CD4-positive, alpha-beta T cell treated with Interleukin-4 for 4 hours (primary cell): ENCODE measurements at places on chromosomes 5 and 9.

GRCh38 chr5:75964008-75964407, 119.2 kb upstream of the SV2C start:
- DNase-seq = no peak

GRCh38 chr9:81080900-81081299, 608.4 kb downstream of the TLE1 start:
- no peak for DNase-seq

- no peak for DNase-seq
Observed at GRCh38 chr5:332843-333242, 11.3 kb downstream of the AHRR start.

- no peak for DNase-seq
Observed at GRCh38 chr9:126293522-126293889, 33.1 kb upstream of the MVB12B start.

DNA sequence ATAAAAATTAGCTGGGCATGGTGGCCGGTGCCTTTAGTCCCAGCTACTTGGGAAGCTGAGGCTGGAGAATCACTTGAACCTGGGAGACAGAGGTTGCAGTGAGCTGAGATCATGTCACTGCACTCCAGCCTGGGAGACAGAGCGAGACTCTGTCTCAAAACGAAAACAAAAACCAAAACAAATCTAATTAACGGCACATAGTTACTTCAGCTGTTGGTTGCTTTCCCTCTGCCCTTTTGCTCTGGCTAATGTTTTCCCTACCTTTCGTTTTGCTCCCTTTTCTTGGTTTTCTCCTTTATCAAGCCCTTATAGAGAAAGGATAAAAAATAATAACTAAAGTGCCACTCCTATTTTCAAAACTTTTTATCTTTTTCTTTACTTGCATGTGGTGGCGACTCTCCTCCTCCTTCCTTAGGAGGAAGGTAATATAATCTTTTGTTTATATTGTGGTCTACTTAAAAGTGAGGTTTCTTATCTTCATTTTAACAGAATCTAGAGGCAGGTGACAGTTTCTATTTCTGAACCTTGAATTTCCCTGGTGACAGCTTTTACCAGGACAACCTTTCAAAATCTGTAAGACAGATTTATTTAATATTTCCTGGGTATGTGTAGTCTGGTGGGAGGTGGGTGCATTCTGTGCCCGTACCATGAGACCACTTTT, 125.4 kb downstream of the ARHGEF28 start:
- no peak for DNase-seq

- DNase-seq = no peak
Observed at GRCh38 chr5:127079994-127080491, 6.7 kb upstream of the C5orf63 start.

- DNase-seq = no peak
Observed at GRCh38 chr9:127927988-127928675, 2.4 kb downstream of the PIP5KL1 start.

DNA sequence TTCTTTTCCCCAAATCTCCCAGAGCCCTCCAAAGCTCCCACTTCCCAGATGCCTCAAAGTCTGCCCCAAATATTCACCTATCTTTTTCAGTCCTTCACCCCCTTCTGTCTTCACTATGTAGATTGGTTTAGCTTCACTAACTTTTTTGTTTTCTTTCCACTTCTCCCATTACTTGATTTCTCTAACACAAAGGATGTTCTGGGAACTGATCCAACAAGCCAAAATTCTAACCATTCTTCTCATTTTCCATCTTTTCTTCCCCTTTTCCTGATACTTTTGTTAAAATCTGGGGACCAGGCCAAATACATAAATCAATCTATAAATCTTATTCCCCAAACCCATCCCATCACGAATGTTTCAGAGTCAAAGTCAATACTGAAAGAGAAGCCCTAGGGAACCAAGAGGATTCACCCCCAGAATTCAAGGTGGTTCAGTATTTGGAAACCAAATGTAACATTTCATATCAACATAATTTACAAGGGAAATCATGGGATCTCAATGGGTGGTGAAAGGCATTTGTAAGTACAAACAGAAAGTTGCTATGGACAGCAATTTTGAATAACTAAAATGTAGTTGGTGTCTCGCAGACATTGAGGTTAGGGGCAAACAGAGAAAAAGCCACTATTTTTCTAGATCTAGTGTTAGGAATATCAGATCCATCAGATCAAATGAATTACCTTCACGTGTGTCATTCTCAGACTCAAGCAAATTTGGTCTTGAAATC, 35.3 kb downstream of the APTX start:
- no peak for DNase-seq

- DNase-seq = no peak
Observed at GRCh38 chr9:107215381-107215780, 67.7 kb upstream of the RAD23B start.

DNA sequence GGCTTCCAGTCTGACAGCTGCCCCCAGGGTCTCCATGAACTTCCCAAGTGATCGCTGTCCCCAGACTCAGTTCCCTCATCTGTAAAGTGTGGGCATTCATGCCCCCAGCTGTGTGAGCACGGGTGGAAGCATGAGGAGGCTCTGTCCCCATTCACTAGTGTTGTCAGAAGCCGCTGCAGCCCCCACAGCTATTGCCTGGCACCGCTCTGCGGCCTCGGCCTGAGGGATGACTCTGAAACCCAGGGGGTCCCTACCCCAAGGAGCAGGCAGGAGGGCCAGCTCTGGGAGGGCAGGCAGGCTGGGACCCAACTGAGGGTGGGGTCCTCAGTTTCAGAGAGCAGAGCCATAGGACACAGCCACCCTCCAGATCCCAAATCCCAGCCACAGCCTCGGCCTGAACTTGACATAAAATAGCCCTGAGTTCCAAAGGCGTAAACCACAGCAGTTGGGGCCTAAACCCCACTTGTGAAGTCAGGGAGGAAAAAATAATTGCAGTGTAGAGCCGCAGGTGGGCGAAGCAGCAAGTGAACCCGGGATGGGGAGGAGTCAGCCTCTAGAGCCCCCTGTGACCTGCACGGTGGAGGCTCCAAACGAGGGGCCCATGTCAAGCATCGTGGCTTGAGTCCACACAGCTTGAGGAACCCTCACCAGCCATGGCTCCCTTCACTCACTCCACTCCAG, 66.0 kb upstream of the ADAMTS2 start:
- DNase-seq = no peak

GRCh38 chr5:3377831-3378230, 217.8 kb upstream of the IRX1 start:
- DNase-seq = no peak

DNA sequence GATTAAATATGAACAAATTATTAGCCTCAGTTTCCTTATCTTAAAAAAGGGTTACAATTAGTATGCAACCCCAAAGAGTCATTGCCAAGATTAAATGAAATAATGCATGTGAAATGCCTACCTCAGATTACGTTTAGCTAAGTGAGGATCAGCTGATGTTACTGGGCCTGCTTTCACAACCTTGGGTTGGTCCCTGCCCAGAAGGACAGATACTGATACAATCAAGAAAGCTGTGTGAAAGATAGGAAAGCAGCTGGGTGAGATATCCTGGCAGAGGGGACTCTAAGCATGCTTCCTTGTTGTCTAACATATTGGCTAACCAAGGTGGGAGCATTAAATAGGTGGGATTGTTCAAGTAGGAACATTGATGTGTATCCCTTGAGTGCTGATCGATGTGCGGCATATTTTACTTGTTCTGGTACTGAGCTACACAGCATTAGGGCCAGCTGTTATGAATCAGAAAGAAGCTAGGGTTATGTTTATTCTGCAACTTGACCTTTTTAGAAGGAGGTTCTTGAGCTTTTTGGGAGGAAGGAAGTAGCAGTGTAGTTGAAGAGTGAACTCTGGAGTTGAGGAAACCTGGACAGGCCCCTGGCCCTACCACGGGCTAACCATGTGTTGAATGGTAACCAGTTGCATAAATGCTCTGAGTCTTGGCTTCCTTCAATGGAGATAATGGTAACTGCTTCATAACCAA, 28.9 kb downstream of the SNX24 start:
- no peak for DNase-seq

- DNase-seq = no peak
Observed at GRCh38 chr9:90064248-90064647, 459.4 kb downstream of the GADD45G start.

DNA sequence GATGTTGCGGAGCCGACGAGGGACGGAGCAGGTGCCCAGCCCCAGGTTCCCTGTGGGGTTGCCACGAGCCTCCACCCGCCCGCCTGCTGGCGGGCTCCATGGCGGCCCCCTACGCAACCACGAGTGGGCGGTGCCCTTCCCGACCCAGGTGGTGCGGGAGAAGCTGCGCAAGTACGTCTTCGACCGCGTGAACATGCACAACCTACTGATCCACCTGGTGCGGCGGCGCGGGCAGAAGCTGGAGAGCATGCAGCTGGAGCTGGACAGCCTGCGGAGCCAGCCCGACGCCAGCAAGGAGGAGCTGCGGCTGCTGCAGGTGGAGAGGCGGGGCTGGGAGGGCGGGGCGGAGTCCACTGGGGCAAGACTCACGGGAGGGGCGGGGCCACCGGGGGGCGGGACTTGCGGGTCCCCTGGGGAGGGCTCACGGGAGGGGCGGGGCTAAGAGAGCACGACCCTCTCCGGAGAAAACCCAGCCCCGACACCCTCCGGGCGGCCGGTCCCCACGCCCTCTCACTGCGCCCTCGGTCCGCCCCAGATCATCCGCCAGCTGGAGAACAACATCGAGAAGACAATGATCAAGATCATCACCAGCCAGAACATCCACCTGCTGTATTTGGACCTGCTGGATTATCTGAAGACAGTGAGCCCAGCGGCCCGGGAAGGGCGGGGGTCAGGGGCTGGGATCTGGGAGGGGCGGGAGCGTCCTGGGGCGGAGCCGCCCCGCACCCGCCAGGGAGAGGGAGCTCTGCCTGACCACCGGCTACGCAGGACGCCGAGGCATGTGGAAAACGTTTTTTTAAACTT, 3.9 kb downstream of the CCDC183 start:
- DNase-seq = peak; percentile 82

DNA sequence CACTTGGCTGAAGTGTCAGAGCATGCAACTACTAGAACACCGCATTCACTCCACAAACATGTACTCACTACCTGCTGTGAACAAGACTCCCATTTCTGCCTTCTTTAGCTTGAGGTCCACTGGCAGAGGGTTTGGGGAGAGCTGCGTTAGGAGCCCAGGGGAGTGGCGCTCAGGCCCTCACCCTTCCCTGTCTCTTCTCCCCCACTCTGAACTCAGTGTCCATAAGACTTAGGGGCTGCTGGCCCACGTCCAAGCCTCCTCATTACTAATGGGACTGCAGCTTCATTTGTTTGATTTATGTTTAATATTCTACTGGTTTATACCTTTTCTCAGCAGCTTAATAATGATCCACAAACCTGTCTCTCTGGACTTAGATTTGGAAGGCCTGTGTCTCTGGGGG, 70.9 kb downstream of the HSPA4 start:
- DNase-seq = no peak

DNA sequence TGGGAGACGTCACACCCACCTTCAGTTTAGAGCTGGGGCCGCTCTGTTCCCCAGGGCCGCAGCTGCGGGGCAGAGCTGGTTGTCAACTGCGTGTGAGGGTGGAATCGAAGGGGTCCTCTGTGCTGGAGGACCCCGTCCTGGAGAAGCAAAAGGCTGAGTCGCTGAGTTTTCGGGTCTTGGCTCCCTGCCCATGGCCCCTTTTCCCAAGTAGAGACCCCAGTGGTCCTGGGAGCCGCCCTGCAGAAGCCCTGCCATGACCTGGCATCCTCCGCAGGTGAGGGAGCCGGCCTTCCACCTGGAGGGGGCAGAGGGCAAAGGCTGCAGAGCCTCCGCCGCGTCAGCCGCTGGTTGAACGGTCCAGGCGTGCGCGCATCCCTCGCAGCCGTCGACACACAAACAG, 90.4 kb upstream of the COL5A1 start:
- DNase-seq = no peak

GRCh38 chr9:116247284-116247683, 93.7 kb downstream of the PAPPA start:
- no peak for DNase-seq

GRCh38 chr5:96049398-96050272, 88.0 kb upstream of the ELL2 start:
- no peak for DNase-seq

- no peak for DNase-seq
Observed at GRCh38 chr9:110967196-110967595, 71.1 kb downstream of the LPAR1 start.

- DNase-seq = no peak
Observed at GRCh38 chr5:118249386-118249785, 739.0 kb downstream of the DTWD2 start.

DNA sequence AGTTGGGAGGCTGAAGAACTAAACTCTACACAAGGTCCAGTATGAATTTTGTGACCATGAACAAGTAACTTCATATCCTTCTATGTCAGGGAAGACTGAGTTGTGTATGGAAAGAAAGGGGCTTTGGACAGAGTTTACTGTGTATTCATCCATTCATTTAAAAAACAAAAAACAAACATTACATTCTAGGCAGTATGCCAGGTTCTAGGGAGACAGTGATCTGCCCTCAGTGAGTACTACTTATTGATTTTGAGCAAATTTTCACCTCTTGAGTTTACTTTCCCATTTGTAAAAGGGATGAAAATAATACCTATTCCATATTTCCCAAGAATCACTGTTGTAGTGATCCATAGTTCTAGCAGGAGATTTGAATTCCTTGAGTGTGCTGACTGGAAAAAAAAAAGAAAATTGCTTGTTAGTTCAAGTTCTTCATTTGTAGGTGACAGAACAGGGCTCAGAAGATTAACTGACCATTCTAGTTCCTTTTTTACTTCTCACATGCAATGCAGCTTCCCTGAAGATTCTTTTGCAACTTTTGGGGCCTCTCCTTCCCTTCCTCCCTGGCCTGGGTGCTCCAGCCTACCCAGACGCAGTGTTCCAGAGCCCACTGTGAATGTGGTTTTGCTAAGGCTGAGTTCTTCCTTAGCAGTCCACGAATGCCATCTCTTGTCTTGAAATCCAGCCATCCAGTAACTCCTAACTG, 2.6 kb upstream of the GAPVD1 start:
- DNase-seq = no peak

DNA sequence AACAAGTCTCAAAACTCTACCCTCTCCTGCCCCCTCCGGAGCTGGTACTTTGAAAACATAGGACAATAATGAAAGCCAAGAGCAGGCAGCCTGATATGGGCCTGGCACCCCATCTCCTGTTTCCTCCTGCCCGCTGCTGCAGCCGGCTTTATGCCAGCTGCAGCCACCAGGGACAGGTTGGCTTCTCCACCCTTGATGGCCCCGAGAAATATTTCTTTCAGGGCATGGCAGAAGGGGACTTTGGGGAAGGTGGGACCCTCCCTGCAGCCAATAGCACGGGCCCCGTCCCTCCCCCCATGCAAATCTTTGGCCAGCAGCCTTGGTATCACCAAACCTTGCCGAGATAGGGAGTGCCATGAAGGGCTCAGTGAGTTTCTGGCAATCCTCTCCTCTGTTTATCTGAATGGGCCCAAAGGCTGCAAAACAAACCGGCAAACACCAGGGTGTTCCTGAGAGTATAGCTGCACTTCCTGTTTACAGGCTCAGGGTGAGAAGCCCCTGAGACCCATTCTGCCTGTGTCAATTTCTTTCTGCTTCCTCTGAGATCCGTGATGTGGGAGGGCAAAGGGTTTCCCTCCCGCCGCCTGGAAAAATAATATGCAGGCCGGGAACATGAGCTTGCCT, 73.4 kb upstream of the BOD1 start:
- no peak for DNase-seq

DNA sequence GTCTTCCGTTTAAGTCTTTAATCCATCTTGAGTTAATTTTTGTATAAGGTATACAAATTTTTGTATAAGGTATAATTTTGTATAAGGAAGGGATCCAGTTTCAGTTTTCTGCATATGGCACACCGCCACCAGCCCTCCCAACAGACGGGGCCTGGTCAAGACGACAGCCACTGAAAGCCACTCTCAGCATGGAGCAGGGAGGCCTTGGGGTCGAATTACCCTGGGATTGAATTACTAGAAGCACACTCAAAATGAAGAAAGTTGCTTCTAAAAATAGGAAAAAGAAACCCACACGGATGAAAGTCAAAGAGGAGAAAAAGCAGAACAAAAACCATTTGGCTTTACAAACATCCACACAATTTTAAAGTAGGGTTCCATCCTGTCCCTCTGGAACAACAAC, 586.2 kb upstream of the ADAMTS16 start:
- DNase-seq = no peak
